A549 treated with CpdA at 1 μM for 4 hours (cell line): ENCODE measurements at places on chromosomes 2 and 18. TPM values are rescaled to one million over a fixed set of nuclear protein-coding genes. Genes with fewer than 3 reads are reported as not detected.

CFAP65 gene
- 0.10 to 0.34 TPM (median 0.14 TPM) in 5 replicates for total RNA-seq

KLF11 gene
- 2.7 to 5.5 TPM (median 4.5 TPM) in 5 replicates for total RNA-seq

ANKRD30BL gene
- not detected in 5 replicates for total RNA-seq

ZNF892 gene
- total RNA-seq = 0.39 to 0.59 TPM (median 0.49 TPM) in 4 of 5 replicates, not detected in the other

LIMS3 gene
- not detected in 5 replicates for total RNA-seq

CCDC148 gene
- 0.14 to 0.78 TPM (median 0.39 TPM) in 5 replicates for total RNA-seq

SH3RF3 gene
- total RNA-seq = 0.37 to 0.48 TPM (median 0.38 TPM) in 5 replicates

OXER1 gene
- total RNA-seq = not detected in 5 replicates

TPO gene
- 0.07 to 0.18 TPM (median 0.13 TPM) in 4 of 5 replicates, not detected in the other for total RNA-seq

FKBP7 gene
- total RNA-seq = 8.7 to 14.2 TPM (median 10.2 TPM) in 5 replicates

MARCHF4 gene
- total RNA-seq = 53.4 to 70.8 TPM (median 57.2 TPM) in 5 replicates

TTR gene
- 0.07 to 0.69 TPM (median 0.22 TPM) in 3 of 5 replicates, not detected in the others for total RNA-seq

SH3BP4 gene
- 28.9 to 32.0 TPM (median 29.7 TPM) in 5 replicates for total RNA-seq

PARD3B gene
- total RNA-seq = 0.57 to 1.2 TPM (median 0.75 TPM) in 5 replicates

CXCR1 gene
- not detected in 5 replicates for total RNA-seq

DIPK1C gene
- total RNA-seq = not detected in 5 replicates

PKDCC gene
- total RNA-seq = 27.9 to 33.8 TPM (median 30.5 TPM) in 5 replicates

CEP76 gene
- 6.8 to 8.3 TPM (median 7.9 TPM) in 5 replicates for total RNA-seq

ATP9B gene
- 13.8 to 21.2 TPM (median 18.3 TPM) in 5 replicates for total RNA-seq

B3GNT7 gene
- total RNA-seq = 1.4 to 1.8 TPM (median 1.6 TPM) in 5 replicates

TEX44 gene
- not detected in 5 replicates for total RNA-seq

HOXD8 gene
- total RNA-seq = 4.5 to 6.6 TPM (median 5.4 TPM) in 5 replicates

TMEM247 gene
- not detected in 5 replicates for total RNA-seq

RAD51AP2 gene
- total RNA-seq = not detected in 5 replicates

COL4A4 gene
- 0.68 to 1.7 TPM (median 1.4 TPM) in 5 replicates for total RNA-seq
